Stimulated activated CD4-positive, alpha-beta T cell treated with anti-CD3 and anti-CD28 coated beads, Interleukin-2, amount 100 ng/mL, for 24 hours (primary cell): ENCODE measurements at places on chromosomes 13 and 19.

- no peak for DNase-seq
Measured at GRCh38 chr13:113497217-113497616, 6.7 kb upstream of the DCUN1D2 start.

GRCh38 chr13:113623491-113624234 is 34.3 kb downstream of the ATP4B start:
- DNase-seq, result no peak

- DNase-seq, result no peak
Measured at GRCh38 chr13:31920727-31921100, 110.9 kb upstream of the FRY start.

DNA sequence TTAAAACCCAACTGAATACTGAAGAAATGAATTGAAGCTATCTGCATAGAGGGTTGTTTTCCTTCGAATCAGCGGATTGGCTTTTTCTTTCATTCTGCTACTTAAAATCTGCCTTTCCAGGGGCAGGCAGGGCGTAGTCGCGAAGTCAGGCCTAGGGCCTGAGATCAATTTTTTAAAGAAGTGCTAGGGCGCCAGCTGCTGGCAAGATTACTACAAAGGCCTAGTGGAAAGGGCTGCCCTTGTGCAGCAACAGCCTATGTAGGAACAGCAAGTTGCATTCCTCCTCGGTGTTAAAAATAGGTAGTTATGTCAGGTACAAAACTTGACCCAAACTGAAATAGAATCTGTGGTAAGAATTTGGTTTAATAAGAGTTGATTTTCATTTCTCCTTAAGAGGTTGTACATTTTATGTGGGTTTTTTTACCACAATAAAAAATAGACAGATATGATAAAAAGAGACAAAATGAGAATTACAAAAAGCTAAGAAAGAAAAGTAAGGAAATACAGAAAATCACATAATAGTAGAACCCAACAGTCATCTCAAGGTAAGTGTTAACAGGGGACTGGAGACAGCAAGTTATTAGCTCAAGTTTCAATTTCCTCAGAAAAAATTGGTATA is 9.5 kb upstream of the URAD start:
- DNase-seq, result peak; percentile 28

GRCh38 chr19:10625003-10625761 is at the start of gene SLC44A2:
Gene SLC44A2, plus strand, starts transcription at chr19:10625553. Its CDS starts 81 bp downstream, at chr19:10625634.
- DNase-seq, result no peak

- no peak for DNase-seq
Measured at GRCh38 chr13:75993823-75994222, 357.7 kb downstream of the LMO7 start.
